ENCODE measurements at places on chromosomes 16 and 17. TPM values are rescaled to one million over a fixed set of nuclear protein-coding genes. Genes with fewer than 3 reads are reported as not detected.
A peak's percentile ranks its signal among the peaks of the same experiment; 100 is the strongest.

GRCh38 chr16:71540-72401 lies 660 bp downstream of the RHBDF1 start:
- DNase-seq = peak; percentile 78

- no peak for DNase-seq
Observed at GRCh38 chr17:35545150-35545549, 7.7 kb upstream of the SLFN12L start.

- DNase-seq = no peak
Observed at GRCh38 chr16:24075302-24075701, 180.8 kb upstream of the CACNG3 start.

Gene CEP295NL
- total RNA-seq = 0.12 TPM

Gene SBK1
- not detected for total RNA-seq
